ENCODE measurements at places on chromosomes 5 and 9. TPM values are rescaled to one million over a fixed set of nuclear protein-coding genes. Genes with fewer than 3 reads are reported as not detected.

- DNase-seq = no peak
These were observed 328.7 kb downstream of the MARCHF11 start for GRCh38 chr5:15850939-15851341.

Gene HSPB3
- polyA plus RNA-seq = not detected

- no peak for DNase-seq
These were observed 158.0 kb downstream of the DEPDC1B start for GRCh38 chr5:60541980-60542379.

DNA sequence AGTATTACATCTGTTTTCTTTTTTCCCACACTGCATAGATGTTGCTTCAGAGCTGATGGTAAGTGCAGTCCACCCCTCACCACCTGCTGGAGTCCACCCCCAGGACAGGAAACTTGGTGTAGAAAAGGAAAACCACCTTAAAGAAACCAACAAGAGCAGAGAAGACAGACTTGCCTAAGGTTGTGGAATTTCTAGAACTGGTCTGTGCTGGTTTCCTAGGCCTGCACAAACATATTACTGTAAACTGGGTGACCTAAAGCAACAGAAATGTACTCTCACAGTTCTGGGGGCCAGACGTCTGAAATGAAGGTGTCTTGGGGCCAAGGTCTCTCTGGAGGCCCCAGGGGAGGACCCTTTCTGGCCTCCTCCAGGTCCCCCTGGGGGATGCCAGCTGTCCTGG is 293.4 kb upstream of the IRX1 start:
- no peak for DNase-seq

DNA sequence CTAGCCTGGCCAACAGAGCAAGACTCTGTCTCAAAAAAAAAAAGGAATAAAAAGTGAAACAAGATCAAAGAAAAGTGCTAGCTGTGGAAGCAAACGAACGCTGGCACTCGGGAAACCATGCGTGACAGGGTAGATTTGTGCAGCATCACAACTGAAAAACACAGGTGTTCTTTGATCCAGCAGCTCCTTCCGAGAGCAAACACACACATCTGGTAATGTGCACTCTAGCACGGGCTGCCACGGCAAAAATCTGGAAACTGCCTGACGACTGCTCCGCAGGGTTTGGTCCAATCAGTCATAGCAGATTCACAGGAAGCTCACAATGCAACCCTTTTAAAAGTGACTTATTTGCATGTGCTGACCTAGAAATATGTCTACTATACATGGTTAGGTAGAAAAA is 80.0 kb downstream of the SYK start:
- DNase-seq = no peak

DNA sequence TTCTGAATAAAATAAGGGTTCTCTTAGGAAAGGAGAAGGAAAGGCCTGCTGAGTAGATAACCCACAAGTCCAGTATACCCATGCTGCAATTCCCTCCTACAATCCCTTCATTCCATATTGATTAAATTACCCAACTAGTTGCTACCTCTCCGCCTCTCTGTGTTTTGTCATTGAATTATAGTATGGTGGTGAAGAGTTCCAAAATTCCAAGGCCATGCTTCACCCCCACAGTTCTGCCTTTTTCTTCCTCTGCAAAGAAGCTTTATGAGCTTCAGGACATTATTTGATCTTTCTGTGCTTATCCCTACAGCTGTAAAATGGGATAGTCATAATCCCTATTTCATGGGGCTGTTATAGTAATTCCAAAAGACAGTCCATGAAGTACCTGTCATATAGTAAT is 215.6 kb downstream of the ACTL7B start:
- no peak for DNase-seq

Gene WDR31
- polyA plus RNA-seq = 3.1 TPM

Gene LAMC3
- 13.4 TPM for polyA plus RNA-seq

- peak; percentile 67 for DNase-seq
These were observed 106.2 kb upstream of the LMX1B start for GRCh38 chr9:126507318-126508109.

DNA sequence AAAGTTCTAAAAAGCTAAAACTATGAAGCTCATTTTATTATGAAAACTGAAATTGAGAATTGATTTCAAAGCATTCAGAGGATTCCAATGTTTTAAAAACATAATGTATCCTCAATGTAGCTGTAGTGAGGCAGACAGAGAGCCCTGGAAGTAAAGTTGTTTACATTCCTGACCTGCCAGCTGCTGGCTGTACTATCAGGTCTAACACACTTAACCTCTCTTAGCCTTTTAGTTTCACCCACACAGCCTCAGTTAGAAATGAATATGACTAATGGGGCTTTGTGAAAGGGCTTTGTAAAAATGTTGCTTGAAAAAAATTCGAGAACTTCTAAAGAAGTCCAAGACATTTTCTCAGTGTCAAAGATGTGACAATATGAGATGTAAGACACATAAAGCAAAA is 122.6 kb downstream of the FBXL17 start:
- DNase-seq = no peak

- no peak for DNase-seq
These were observed 25.9 kb downstream of the SUSD1 start for GRCh38 chr9:112149211-112149610.

Gene MRNIP
- 25.3 TPM for polyA plus RNA-seq

DNA sequence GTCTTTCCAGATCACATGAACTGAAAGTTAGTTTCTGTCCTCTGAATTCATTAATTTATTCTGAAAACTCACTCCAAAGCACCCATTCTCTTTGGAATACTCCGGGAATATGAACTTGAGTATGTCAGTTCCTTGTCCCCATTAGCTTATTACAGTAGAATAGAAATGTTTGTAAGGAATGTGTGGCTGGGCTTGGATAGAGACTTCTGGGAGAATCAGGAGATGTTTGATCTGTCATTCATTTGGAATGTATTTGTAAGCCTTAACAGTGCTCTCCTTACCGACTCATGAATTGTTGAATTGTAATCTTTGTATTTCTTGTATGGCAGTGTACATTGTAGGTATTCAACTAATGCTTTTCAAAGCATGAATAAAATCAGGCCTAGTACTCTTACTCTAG is 548.4 kb downstream of the LRRC70 start:
- no peak for DNase-seq

- no peak for DNase-seq
These were observed 20.2 kb downstream of the GRAMD2B start for GRCh38 chr5:126443374-126443851.
